NB4 (cell line): ENCODE measurements at places on chromosomes 12 and 14.

- no peak for DNase-seq
These were observed 59.9 kb upstream of the PPP4R3A start for GRCh38 chr14:91570021-91570420.

GRCh38 chr12:12810553-12811021 lies 2.6 kb upstream of the DDX47 start:
- no peak for DNase-seq

GRCh38 chr14:91873471-91874415 lies 6.4 kb upstream of the TC2N start:
- peak; percentile 62 for DNase-seq

GRCh38 chr12:122788387-122788786 lies 14.0 kb downstream of the CCDC62 start:
- DNase-seq = no peak

DNA sequence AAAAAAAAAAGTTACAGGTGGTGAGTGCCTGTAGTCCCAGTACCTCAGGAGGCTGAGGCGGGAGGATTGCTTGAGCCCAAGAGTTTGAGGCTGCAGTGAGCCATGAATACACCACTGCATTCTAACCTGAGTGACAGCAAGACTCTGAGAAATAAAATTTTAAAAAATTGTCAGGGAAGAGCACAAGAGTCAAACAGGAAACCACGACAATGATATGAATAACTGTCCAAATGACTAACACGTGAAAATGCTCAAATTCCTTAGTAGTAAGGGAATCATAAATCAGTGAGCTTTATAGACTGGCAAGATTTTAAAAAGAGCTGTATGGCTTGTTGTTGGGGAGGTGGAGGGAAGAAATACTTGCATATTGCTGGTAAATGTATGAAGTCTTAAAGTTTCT lies 12.9 kb upstream of the ASPG start:
- no peak for DNase-seq

GRCh38 chr12:124196236-124196635 lies 98.7 kb upstream of the RFLNA start:
- DNase-seq = no peak

GRCh38 chr12:131615326-131616042 lies 95.4 kb upstream of the SFSWAP start:
- no peak for DNase-seq

DNA sequence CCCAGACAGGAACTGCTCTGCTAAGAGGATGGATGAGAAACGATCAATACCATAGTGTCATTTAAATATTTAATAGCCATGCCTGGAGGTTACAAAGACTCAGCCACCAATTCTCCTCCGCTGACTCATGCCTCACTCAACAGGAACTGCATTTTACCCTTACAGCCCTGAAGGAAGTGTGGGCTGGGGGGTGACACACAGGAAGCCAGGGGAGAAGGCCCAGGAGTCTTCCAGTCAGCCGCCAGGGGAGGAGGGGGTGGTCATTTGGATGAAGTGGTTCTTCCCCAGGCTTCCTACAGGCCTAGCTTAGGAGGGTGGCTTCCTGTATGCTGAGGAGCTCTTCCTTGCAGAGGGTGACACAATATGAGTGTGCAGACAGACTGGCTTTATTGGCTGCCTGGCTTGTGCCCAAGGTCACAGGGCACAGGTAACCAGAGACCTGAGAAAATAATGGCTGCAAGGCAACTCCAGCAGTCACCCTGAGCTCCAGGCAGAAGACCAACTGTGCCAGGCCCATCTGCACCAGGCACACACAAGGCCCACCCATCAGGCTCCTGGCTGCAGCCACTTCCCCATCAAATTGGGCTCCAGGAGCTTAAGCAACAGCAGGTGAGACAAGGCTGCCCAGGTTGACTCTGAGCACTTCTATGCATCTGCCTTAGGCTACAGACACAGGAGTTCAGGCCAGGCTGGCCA lies 30.6 kb upstream of the RPLP0 start:
- peak; percentile 99 for DNase-seq

DNA sequence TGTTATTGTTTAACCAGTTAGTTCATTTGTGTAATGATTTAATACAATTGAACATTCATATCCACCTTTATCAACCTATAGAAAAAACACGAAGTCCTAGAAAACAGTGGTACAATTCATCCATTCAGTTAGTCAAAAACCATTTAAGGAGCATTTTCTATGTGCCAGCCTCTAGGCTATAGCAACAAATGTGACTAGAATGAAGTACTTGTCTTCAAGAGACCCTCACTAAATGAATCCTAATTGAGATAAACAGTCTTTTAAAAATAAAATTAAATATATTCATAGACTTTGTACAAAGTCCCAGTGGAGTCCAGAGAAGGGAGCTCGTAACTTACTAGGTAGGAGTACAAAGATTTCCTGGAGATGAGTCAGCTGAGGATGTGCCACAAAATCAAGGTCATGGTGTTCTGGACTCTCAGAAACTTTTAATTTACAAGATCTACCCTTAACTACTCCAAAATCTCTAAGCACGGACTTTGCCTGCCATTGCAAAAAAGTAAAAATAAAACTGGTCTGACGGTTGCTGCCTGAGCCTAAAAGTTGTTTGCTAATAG lies 430.7 kb upstream of the DCN start:
- DNase-seq = no peak

- DNase-seq = peak; percentile 34
These were observed 11.4 kb upstream of the NOPCHAP1 start for GRCh38 chr12:104974626-104975290.

DNA sequence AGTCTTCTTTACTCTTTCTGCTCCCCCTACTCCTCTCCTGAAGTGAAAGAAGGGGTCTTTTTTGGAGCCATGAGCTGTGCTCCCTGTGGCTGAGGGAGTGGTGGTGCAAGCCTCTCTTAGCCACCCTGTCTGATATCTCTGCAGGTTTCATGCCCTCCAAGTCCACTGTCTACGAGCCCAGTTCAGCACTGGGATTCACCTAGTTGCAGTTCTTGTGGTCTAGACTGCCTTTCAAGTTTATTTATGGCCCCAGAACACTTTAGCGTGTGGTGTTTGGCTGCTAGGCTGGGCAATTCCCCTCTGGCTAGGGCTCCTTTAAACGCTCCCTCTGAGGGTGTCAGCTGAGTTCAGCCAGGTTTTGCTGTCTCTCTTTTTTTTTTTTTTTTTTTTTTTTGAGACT lies 908.6 kb downstream of the TRHDE start:
- no peak for DNase-seq

DNA sequence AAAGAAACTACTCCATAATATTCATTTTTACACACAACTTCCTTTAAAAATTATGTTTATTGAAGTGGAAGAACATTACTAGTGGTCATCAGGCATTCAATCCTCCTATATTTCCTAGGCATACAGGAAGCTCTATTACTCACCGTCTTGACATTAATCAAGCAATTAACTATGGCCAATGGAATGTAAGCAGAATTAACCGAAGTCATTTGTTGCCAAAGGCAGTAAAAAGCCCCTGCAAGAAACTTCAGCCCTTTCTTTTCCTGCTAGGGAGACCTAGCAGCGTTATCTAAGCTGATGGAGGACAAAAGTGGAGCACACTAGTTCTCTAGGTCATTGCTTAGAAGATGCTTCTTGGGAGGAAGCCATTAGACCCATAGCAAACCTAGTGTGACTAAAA lies 399.6 kb downstream of the KCNH5 start:
- DNase-seq = no peak
